ENCODE measurements at places on chromosomes 2 and 18.
A peak's percentile ranks its signal among the peaks of the same experiment; 100 is the strongest.

DNA sequence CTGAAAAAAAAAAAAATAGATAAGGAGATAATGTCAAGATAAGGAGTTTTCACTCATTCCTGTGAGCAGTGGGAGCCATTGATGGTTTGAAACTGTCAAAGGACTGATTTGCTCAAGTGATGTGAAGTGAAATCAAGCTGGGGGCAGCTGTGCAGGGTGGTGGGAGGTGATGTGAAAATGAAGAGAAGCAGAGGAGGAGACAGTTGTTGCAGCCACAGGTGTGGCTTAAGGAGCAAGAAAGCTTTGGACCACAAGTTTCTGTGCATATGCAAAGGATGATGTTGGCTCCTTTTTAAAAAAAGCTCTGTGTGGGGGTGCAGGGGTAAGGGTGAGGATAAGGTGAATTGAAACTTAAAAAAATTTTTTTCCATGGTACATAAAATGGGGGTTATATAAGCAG lies 8.3 kb downstream of the EFR3B start:
- DNase-seq: no peak

DNA sequence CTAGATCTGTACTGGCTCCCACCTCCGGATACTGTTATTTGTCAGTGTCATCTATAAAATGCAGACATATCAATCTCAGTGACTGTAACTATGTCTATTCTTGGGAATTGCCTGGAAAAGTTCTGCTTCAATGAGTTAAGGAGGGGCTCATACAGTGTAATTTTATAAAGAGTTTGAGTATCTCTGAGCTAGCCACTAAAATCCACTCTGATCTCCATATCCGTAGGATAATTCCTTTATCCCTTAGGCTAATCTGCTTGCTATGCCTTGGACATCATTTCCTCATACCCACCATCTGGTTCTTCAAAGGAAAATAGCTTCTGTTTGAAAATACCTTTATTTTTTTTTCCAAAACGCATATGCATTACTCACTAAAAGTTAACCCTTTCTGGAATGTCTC lies 863.2 kb downstream of the SUCLG1 start:
- no peak for DNase-seq

- DNase-seq: no peak
Measured at GRCh38 chr18:76619261-76619620, 124.2 kb upstream of the ZNF516 start.

GRCh38 chr2:25539136-25539535 lies 134.2 kb downstream of the DTNB start:
- DNase-seq: no peak

DNA sequence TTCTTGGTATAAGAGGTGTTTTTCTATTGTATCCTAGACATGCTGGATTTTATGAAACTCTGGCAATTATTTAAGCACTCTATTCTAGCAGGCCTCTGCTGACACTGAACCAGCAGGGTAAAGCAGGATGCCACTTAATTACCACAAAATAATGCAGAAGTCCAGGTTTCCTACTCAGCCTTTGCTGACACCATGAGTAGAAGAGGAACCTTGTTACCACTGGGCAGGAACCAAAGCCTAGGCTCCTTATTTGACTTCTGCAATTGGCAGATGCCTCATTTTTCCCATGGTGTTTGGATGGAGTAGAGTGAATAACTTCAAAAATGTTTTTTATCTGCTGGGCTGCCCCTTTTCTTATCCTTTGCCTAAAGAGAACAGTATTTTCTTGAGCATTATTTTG lies 60.8 kb downstream of the THNSL2 start:
- no peak for DNase-seq

- DNase-seq: no peak
Measured at GRCh38 chr2:196256585-196256984, 85.2 kb upstream of the STK17B start.

DNA sequence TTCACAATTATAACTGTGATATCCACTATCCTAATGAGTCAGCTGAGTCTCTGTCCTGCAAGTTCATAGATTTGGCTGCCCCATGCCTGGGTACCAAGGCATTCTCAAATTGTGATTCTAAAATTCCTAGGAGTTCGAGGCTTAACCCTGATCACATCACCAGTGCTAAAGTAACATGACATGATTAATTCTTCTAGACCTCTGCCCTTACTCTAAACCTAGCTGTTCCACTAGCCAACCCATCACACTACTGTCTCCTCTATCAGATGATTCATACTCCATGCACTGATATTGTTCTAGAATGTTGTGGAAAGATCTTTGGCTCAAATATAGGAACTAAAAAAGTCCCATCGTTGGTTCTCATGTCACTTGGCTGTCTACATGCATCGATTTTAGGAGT lies 487.6 kb downstream of the PIK3C3 start:
- no peak for DNase-seq

GRCh38 chr2:223044092-223044836 lies 7.7 kb upstream of the KCNE4 start:
- DNase-seq: no peak

GRCh38 chr2:218607436-218608115 lies at the start of gene PLCD4:
Gene PLCD4 (plus strand): TSS chr2:218607899. CDS start chr2:218615740, 7,841 bp downstream.
- no peak for DNase-seq

GRCh38 chr2:56047136-56047535 lies 123.6 kb upstream of the EFEMP1 start:
- no peak for DNase-seq

DNA sequence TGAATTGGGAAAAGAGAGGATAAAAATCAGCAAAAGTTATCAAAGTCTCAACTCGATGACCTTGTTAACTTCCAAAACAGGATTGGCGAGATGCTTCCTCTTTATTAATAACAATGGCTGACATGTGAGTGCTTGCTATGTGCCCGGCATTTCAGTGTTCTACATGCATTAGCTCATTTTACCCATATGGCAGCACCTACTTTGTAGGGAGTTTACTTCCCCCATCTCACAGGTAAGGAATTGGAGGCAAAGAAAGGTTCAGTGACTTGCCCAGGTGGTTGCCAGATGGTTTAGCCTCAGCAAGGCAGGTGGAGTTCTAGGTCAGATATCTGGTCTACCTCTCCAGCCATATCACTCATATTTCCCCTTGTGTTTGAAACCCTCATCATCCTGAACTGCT lies 12.4 kb downstream of the TFCP2L1 start:
- no peak for DNase-seq

DNA sequence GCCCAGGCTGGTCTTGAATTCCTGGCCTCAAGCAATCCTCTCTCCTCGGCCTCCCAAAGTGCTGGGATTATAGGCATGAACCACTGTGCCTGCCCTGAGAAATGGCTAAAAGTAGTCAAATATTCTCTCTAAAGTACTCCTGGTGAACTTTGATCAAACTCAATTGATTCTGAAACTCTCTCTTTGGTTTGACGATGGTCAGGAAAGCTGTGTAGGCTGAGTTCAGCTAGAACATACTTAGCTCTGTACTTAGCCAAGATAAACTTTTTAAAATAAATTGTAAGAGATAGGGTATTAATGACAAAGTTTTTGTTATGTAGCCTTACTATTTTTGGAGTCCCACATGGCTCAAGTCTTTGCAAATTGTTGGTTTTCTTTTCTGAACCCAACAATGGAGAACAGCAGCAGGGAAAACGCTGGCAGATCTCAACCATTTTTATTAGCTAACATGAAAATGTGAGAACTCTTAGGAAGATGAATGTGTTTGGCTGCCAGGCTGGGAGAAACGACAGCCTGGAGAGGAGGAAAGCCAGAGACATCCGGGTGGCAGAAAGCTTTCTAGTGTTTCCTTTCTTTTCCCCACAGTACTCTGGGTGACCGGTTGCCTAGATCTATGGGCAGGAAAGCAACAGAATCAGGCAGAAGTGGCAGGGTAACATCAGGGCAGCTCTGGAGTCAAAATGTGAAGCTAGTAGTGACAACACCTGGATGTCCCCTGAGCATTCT lies 193.0 kb upstream of the LHCGR start:
- no peak for DNase-seq

GRCh38 chr2:174236429-174236828 lies 11.9 kb downstream of the OLA1 start:
- DNase-seq: no peak

- DNase-seq: no peak
Measured at GRCh38 chr2:239285071-239285931, 115.5 kb downstream of the HDAC4 start.

GRCh38 chr2:1613731-1614354 lies 130.5 kb downstream of the PXDN start:
- DNase-seq: no peak

- peak; percentile 92 for DNase-seq
Measured at GRCh38 chr2:96157649-96158553, 12.7 kb upstream of the DUSP2 start.

- no peak for DNase-seq
Measured at GRCh38 chr18:13219593-13220159, 1.1 kb downstream of the LDLRAD4 start.

DNA sequence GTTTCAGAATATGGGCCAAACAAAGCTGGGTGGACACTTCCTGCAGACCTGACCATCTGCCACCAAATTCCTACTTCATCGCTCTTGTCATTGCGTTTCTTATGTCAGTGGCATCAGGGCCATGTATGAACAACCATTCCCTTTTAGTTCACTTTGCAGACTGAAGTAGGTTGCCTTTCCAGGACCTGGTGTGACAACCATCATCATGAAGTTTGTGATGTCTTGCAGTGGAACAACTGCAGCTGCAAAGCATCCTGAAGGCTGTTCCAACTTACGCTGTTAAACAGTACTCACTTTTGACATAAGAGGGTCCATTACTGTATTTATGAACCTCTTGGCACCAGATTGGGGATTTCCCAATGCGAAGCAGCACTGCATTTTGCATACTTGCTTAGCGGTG lies 511.6 kb downstream of the ARHGAP15 start:
- no peak for DNase-seq

DNA sequence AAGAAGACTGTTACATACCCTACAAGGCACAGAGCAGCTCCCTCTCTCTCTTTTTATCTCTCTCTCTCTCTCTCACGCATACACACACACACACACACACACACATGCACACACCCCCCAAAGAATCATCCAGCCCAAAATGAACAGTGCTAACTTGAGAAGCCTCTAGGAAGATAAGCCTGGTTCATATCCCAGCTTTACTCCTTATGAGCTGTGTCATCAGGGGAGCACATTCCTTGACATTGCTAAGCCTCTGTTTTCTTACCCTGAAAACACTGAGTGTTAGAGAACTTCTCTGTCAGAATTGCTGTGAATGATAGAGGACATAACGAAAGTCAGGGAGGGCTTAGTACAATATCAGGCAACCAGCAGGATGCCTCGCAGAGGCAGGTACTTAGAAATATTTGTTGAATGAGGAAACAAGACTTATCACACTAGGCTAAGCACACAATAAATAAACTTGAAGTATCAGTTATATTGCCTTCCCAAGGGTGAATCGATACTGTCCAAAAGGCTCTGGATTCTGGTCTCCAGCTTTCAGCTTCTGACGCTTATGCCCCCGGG lies 725.6 kb upstream of the ID2 start:
- DNase-seq: no peak

- no peak for DNase-seq
Measured at GRCh38 chr2:188201639-188202038, 90.0 kb upstream of the GULP1 start.

- no peak for DNase-seq
Measured at GRCh38 chr18:36191711-36192110, 4.4 kb downstream of the MOCOS start.

DNA sequence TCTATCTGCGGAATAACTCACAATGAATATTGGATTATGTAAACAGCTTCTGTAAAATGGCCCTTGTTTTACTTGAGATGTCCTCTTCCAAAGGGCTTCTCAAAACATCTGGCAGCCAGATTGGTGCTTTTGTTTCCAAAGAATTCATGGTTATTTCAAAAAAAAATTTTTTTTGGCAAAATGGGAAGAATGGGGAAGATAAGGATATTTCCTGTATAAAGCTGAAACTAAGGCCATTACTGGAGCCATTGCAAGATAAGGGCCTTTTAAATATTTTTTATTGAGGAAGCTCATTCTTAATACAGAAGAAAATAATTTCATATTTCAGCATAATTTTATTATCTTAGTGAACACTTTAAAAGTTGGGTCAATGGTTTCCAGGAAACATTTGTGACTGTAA lies 259.1 kb downstream of the GALNT13 start:
- DNase-seq: no peak

GRCh38 chr2:115609978-115610377 lies 1167.5 kb downstream of the DPP10 start:
- no peak for DNase-seq

DNA sequence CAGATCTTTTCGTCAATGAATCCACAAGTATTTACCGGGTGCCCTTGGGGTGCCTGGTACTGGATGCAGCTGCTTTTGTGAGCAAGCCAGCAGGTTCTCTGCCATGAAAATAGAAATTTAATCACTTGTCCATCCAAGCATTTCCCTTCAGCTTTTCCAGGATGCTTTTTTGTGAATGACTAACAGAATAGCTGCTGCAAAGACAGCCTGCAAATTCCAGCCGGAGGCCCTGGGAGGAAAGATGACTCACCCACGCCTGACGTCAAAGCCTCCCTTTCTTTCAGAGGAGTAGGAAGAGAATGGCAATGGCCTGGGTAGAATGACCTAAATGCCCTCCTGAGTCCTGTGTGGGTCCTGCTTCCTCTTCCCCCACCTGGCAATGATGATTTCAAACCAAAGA lies 111.9 kb downstream of the AP1S3 start:
- DNase-seq: no peak

DNA sequence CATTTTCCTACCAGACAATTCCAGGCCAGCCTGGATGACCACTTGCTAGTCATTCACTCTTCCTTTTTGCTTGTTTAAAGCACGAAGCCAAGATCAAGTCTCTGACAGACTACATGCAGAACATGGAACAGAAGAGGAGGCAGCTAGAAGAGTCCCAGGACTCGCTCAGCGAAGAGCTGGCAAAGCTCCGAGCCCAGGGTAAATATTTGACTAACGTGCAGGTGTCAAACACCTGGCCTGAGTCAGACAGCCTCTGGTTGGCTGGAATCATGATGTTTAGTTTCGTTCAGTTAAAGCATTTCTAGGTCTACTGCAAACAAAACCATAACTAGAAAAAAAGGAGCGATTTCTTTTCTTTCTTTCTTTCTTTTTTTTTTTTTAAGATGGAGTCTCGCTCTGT lies 44.2 kb upstream of the LYPD6B start:
- no peak for DNase-seq

GRCh38 chr2:182826064-182826463 lies 40.4 kb downstream of the FRZB start:
- no peak for DNase-seq

- DNase-seq: no peak
Measured at GRCh38 chr18:44238454-44238853, 442.2 kb upstream of the SETBP1 start.

- DNase-seq: no peak
Measured at GRCh38 chr18:75262511-75262910, 51.9 kb downstream of the TSHZ1 start.

DNA sequence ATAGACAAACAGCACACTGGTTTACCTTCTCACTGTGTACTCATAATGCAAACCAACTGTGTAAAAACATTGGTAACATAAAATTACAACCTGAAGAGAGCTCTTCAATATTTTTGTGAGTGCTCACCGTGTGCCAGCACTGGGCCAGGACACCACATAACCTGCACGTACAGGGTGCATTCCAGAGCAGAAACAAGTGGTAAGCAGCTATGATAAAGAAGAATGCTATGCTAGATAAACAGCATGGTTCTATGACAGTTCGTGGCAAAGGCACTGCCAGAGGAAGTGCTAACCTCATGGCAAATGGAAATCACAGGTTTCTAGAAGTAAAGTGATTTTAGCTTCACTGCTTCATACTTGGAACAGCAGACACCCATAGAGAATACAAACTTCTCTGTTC lies 343.5 kb downstream of the MTX2 start:
- no peak for DNase-seq

GRCh38 chr2:138500592-138501424 lies 762 bp upstream of the SPOPL start:
- no peak for DNase-seq

- no peak for DNase-seq
Measured at GRCh38 chr18:25136416-25137196, 215.4 kb downstream of the ZNF521 start.

GRCh38 chr2:205885492-205886099 lies 200.4 kb downstream of the INO80D start:
- peak; percentile 11 for DNase-seq
